ENCODE measurements at places on chromosomes 3 and 15.

- no peak for DNase-seq
These were observed 166.8 kb downstream of the LPP start for GRCh38 chr3:188320757-188321156.

DNA sequence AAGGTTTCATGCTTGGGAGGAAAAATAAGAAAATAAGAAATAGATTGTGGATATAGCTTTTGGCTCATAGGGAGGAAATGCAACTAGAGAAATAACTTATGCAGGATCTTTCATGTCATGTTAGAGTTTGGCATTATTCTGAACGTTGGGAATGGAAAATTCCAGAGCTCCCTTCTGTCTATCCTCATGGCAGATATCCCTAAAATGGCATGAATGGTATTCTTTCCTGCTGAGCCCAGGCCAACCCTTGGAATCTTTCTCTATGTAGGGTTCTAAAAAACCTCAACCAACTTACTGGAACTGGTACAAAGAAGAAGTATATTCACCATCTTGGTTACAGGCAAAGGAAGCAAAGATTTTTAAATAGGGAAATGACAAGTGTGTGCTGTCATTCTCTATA is 212.5 kb downstream of the CHST2 start:
- no peak for DNase-seq

GRCh38 chr3:191528589-191528988 is 67.6 kb downstream of the PYDC2 start:
- no peak for DNase-seq

GRCh38 chr3:142663865-142664264 is 60.0 kb upstream of the TRPC1 start:
- no peak for DNase-seq

GRCh38 chr3:113523241-113523640 is 8.3 kb upstream of the SPICE1 start:
- DNase-seq = no peak

GRCh38 chr3:177590826-177591225 is 393.5 kb upstream of the TBL1XR1 start:
- no peak for DNase-seq

- DNase-seq = no peak
These were observed 47.7 kb downstream of the TNIK start for GRCh38 chr3:171412473-171412872.

DNA sequence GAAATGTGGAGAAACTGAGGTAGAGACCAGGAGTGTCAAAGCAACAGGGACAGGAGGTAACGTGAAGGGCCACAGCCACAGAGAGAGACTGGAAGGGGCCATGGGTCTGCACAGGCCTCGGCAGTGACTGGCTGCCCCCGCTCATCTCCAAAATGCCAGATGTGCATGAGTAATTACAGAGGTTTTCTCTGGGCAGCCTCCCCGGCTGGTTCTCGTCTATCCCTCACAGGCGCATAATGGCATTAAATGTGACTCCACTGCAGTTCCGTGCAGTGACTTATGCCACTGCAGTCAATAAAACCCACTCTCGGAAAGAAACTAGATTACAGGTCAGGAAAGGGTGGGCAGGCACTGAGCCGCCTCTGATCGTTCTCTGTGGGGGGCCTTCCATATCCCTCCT is 74.7 kb downstream of the WDR76 start:
- no peak for DNase-seq

DNA sequence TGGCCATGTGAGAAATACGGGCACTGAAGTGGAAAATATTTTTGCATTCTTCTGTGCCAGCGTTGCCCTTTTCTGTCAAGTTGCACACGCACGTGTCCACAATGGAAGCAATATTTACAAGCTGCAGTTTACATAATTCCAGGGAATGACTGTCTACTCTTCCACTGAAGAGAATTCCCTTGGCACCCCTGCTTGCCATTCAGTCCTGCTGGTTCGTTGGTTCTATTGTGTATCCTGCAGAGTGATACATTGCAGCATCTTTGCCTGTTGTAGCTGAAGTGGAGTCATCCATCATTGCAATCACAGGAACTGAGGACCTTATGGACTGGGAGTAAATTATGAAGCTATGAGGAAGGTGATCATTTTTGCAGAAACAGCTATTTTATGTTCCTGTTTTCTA is 759.4 kb downstream of the ROBO2 start:
- no peak for DNase-seq

GRCh38 chr3:36765104-36765503 is 751 bp upstream of the DCLK3 start:
- DNase-seq = no peak

GRCh38 chr15:79602180-79602579 is 170.0 kb downstream of the MINAR1 start:
- no peak for DNase-seq

DNA sequence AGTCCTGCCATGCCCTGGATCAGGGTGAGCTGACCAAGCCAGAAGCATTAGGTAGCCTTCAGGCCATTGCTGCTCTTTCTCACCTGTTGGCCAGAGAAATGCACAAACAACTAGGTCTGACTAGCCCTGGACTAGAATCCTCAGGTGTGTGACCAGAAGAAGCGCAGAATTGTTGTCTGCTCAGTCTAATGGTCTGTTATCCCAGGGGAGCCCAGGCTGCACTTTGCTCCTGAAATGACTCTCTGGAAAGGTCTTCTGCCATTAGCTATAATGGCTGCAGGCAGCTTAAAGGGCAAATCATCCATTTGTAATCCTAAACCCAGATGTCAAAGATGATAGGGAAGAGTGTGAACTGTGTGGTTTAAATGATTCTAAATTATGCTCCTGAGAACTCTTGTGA is 246.1 kb downstream of the NFKBIZ start:
- no peak for DNase-seq

GRCh38 chr15:33553157-33553556 is 242.4 kb downstream of the RYR3 start:
- DNase-seq = no peak

All from cerebellum (tissue), 4 donors.